ENCODE measurements at places on chromosomes 2 and 18. TPM values are rescaled to one million over a fixed set of nuclear protein-coding genes. Genes with fewer than 3 reads are reported as not detected.

Gene CUL3
- total RNA-seq, result 16.1 TPM

Gene EIF4E2
- total RNA-seq, result 16.7 TPM

Gene UGT1A7
- total RNA-seq, result not detected

Gene ERMN
- not detected for total RNA-seq

Gene CD8B2
- total RNA-seq, result not detected

Gene CNGA3
- total RNA-seq, result not detected

Gene ADGRF3
- total RNA-seq, result not detected

Gene UGT1A5
- total RNA-seq, result not detected

Gene HTR2B
- 0.75 TPM for total RNA-seq

Gene TMEFF2
- not detected for total RNA-seq

Gene GCG
- not detected for total RNA-seq

Gene TEX44
- total RNA-seq, result not detected

- peak overlapping the region; percentile 82 for H3K4me3 ChIP-seq
- H3K36me3 ChIP-seq, result no peaks in the 10 kb centered on the region
- no peak for DNase-seq
- no peaks in the 10 kb centered on the region for H3K27me3 ChIP-seq
- peak overlapping the region; percentile 61 for H3K27ac ChIP-seq
Measured at GRCh38 chr18:50560681-50561629, 1.1 kb downstream of the MAPK4 start.

GRCh38 chr2:80149991-80150390 lies 154.6 kb downstream of the LRRTM1 start:
- H3K4me3 ChIP-seq, result no peak overlapping the region
- no peaks in the 10 kb centered on the region for H3K27me3 ChIP-seq
- H3K36me3 ChIP-seq, result no peaks in the 10 kb centered on the region
- no peaks in the 10 kb centered on the region for H3K4me1 ChIP-seq

DNA sequence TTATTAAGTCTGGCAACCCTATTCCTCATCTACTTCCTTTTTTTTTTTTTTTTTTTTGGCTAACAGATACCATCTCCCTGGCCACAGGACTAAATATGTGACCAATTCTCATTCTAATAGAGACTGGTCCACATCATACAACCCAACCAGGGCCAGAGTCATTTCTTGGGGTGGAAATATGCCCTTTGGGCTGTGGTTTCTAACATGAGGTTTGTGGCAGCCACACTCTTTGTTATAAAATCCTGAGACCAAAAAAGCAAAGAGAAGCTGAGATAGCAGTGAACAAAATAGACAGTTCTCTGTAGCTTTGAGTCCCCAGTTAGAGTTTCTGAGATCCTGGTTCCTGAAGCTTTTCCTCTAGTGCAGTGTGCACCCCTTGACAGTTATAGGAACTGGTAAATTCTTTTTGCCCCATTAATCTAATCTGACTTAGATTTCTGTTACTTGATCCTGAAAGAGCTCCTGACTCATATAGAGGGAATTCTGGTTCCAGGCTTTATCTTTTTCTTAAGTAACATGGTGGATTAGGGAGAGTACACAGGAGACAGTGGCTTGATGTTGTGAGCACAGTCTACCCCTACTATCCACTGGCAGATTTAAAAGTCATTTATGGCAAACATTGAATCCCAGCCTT lies 86.8 kb downstream of the MAIP1 start:
- no peaks in the 10 kb centered on the region for H3K36me3 ChIP-seq
- H3K27me3 ChIP-seq, result no peaks in the 10 kb centered on the region
- no peak for DNase-seq
- no peaks in the 10 kb centered on the region for H3K4me1 ChIP-seq
- H3K4me3 ChIP-seq, result no peak overlapping the region

- H3K27ac ChIP-seq, result no peak overlapping the region
- no peak for DNase-seq
- H3K4me1 ChIP-seq, result peaks cover 7% of the 10 kb centered on the region
- H3K27me3 ChIP-seq, result no peaks in the 10 kb centered on the region
Measured at GRCh38 chr18:35061804-35062203, 20.6 kb downstream of the MAPRE2 start.

GRCh38 chr2:73995810-73996209 lies 11.1 kb downstream of the TET3 start:
- H3K4me1 ChIP-seq, result peaks cover 3% of the 10 kb centered on the region
- DNase-seq, result no peak
- no peak overlapping the region for H3K4me3 ChIP-seq
- no peaks in the 10 kb centered on the region for H3K27me3 ChIP-seq
- no peaks in the 10 kb centered on the region for H3K36me3 ChIP-seq

- DNase-seq, result no peak
- no peak overlapping the region for H3K4me3 ChIP-seq
- no peaks in the 10 kb centered on the region for H3K27me3 ChIP-seq
Measured at GRCh38 chr2:85016446-85016845, 45.5 kb downstream of the KCMF1 start.

GRCh38 chr2:141941210-141941714 lies 189.6 kb downstream of the LRP1B start:
- no peaks in the 10 kb centered on the region for H3K27me3 ChIP-seq
- H3K4me1 ChIP-seq, result no peaks in the 10 kb centered on the region
- no peaks in the 10 kb centered on the region for H3K36me3 ChIP-seq
- no peak for DNase-seq
- no peak overlapping the region for H3K4me3 ChIP-seq

DNA sequence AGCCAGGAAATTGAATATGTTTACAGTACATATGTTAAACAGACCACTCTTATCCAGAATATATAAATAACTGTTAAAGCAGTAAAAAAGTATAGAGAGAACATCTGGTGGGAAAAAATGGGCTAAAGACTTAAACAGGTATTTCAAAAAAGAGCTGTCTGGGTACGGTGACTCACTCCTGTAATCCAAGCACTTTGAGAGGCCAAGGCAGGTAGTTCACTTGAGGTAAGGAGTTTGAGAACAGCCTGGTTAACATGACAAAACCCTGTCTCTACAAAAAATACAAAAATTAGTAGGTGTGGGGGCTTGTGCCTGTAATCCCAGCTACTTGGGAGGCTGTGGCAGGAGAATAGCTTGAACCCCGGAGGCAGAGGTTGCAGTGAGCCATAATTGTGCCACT lies 171.4 kb upstream of the FSIP2 start:
- no peak overlapping the region for H3K27ac ChIP-seq
- no peaks in the 10 kb centered on the region for H3K27me3 ChIP-seq
- H3K4me3 ChIP-seq, result no peak overlapping the region
- no peak for DNase-seq

- DNase-seq, result no peak
- no peak overlapping the region for H3K27ac ChIP-seq
- no peaks in the 10 kb centered on the region for H3K4me1 ChIP-seq
- no peak overlapping the region for H3K4me3 ChIP-seq
- H3K36me3 ChIP-seq, result no peaks in the 10 kb centered on the region
Measured at GRCh38 chr2:6692056-6692455, 173.7 kb downstream of the CMPK2 start.

DNA sequence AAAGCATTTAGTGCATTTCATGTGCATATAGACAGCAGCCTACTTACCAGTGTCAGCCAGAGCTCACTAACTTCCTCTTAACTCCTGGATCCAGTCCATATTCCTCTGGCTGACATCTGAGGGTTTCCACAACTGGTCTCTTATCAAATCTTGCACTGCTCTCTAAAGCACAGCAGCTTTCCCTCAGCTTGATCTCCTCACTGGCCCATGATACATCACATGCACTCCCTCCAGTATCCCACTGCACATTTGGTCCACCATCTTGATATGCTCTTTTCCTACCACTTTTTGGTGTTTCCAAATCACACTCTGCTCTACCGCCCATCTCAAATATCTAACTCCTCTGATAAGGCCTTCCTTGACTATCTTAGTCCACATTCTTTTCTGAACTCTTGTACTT lies 105.0 kb upstream of the ZFP36L2 start:
- H3K4me3 ChIP-seq, result no peak overlapping the region
- DNase-seq, result no peak

GRCh38 chr2:192047315-192048107 lies 147.2 kb downstream of the TMEFF2 start:
- no peaks in the 10 kb centered on the region for H3K27me3 ChIP-seq
- H3K4me3 ChIP-seq, result no peak overlapping the region
- no peak overlapping the region for H3K27ac ChIP-seq

GRCh38 chr18:74902147-74902455 lies 304.4 kb downstream of the ZNF407 start:
- no peaks in the 10 kb centered on the region for H3K36me3 ChIP-seq
- no peak overlapping the region for H3K27ac ChIP-seq
- DNase-seq, result no peak
- no peaks in the 10 kb centered on the region for H3K27me3 ChIP-seq
- H3K4me1 ChIP-seq, result no peaks in the 10 kb centered on the region
- H3K4me3 ChIP-seq, result no peak overlapping the region

DNA sequence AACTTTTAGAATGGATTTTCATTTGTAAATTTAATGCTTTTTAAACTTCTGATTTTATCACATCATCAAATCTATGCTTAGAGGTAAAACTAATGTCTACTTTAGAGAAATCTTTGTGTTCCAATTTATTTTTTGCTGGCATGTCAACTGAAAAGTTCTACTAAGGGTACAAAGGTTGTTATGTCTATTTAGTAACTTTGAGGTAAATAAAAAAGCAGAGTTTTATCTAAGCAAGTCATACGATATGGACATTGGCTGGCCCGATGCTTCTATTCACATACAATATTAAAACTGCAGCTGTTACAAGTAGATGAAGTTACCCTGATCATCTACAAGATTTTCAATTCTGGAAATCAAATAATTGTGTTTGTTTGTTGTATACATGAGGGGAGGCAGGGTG lies 1575.1 kb downstream of the LRP1B start:
- no peaks in the 10 kb centered on the region for H3K27me3 ChIP-seq
- DNase-seq, result no peak
- no peak overlapping the region for H3K27ac ChIP-seq
- H3K36me3 ChIP-seq, result no peaks in the 10 kb centered on the region

- DNase-seq, result no peak
- H3K4me3 ChIP-seq, result no peak overlapping the region
- no peaks in the 10 kb centered on the region for H3K27me3 ChIP-seq
- H3K36me3 ChIP-seq, result no peaks in the 10 kb centered on the region
Measured at GRCh38 chr2:239216614-239217273, 184.1 kb downstream of the HDAC4 start.
